Activated T-helper 1 cell treated with Interleukin-2 at 50 U/mL for 16 hours (primary cell): ENCODE measurements at places on chromosomes 2 and 18.

DNA sequence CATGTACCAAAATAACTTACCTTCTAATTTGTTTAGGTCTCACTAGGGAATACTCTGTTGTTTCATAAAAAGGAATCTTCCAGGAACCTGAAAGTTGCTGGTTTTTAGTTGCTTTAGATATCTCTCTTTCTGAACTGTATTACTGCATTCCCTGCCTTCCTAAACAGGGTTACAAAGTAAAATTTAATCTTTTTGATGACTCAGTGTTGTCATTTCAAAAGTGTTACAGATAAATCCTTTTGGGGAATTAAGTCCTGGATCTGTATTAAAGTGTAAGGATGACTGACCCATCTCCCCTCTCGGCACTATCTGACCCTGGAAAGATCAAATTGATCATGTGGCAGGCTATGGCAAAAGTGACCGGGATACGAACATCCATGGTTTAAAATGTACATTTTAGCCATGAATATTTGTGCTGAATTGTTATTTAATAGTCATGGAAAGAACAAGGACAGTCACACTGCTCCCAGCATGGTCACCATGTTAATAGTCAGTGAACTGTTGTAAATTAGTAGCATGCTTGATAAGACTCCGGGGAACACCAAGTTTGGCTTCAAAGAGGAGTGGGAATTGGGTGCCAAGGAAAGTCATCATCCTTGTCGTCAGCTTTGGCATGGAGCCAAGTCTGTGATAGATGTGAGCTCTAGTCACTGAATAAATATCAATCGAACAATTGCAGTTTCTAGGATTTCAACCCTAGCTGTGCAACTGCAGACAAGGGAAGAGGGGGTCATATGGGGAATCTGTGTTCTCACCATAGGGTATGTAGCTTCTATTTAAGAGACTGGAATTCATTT, 4.2 kb downstream of the PLEKHA3 start:
- DNase-seq: no peak

DNA sequence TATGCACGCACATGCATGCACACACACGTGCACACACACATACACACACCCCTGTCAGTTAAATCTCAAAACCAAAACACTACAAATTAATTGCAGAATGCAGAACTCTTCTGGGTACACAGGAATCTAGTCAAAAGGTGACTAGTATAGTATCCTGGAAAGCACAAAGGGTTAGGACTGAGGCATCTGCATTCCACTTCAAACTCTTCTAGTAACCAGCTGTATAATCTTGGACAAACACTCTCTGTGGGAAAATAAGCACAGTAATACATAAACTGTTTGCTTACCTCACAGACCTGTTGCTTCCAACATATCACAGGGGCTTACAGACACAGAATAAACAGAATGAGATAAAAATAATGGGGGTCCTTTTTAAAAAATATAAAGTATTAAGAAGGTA, 49.1 kb downstream of the TTC21B start:
- no peak for DNase-seq

DNA sequence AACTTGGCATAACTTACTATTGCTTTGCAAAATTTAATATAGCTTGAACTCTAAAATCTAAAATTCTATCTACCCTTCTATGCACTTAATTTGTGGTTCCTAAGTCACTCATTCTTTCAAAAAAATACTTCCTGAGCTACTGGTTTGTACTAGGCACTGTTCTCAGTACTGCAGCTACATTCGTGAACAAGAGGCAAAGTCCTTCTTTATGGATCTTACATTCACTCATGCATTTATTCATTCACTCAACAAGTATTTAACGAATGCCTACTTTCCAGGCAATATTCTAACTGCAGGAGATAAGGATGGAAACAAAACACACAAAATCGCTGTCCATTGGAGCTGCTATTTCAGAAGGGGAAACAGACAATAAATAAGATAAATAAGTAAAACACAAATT, 104.8 kb downstream of the NBAS start:
- DNase-seq: no peak

DNA sequence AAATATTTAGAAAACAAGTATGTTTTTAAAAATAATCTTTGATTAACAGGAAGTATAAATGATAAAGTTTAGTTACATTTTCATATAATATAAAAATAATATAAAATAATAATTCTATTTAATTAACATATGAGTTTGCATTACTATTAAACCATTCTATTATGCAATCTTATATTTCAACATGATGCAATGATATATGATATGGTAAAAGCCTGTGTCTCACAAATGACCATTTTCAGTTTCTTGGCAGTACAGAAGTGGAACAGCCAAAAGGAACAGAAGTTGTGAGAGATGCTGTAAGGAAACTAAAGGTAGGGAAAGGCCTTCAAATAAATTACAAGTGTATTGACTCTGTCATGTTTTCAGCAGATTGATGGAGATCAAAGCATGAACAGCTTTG, 230.8 kb downstream of the GULP1 start:
- DNase-seq: no peak

GRCh38 chr2:234792621-234793022, 159.2 kb upstream of the SH3BP4 start:
- DNase-seq: no peak

DNA sequence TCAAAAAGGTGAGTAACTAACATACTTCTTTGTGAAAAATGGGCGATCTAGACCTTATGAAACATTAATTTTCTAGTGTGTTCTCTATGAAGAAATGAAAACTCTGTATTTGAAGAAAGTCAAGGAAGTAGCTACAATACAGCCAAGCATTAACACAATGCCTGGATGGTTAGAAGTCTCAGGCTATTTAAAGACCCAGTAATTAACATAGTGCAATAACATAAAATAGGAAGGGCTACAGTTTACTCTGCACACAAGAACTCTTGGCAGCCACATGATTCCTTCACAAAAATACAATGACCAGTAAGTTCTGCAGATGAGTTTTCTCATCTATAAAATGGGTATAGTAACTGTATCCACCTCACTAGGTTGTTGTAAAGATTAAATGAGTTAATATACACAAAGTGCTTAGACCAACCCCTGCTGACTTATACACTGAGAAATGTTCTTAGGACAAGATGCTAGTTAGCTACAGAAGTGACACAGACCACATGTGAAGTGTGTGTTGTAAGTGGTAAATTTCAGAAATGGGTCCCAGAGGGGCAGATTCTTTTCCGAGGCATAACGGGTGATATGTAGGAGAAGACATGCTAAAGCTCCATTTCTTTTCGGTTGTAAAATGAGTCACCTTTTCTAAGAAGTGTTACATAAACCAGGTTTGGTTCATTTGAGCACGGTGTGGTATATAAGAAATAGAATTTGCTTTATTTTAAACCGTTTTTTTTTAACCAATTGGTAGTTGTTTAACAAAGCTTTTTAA, 61.8 kb downstream of the CXCR4 start:
- DNase-seq: no peak

- DNase-seq: no peak
Observed at GRCh38 chr2:109397893-109398292, 215.9 kb downstream of the SEPTIN10 start.
